ENCODE measurements at places on chromosomes 16 and 17. TPM values are rescaled to one million over a fixed set of nuclear protein-coding genes. Genes with fewer than 3 reads are reported as not detected.

GRCh38 chr17:4453812-4454591 is 20.3 kb downstream of the SPNS3 start:
- DNase-seq: no peak
- H3K27ac ChIP-seq: no peak overlapping the region
- no peaks in the 10 kb centered on the region for H3K4me1 ChIP-seq
- no peaks in the 10 kb centered on the region for H3K27me3 ChIP-seq

GRCh38 chr17:41308251-41308917 is 725 bp downstream of the KRTAP16-1 start:
- H3K4me3 ChIP-seq: peak overlapping the region; percentile 49
- H3K4me1 ChIP-seq: peaks cover 40% of the 10 kb centered on the region
- DNase-seq: peak; percentile 34
- no peaks in the 10 kb centered on the region for H3K27me3 ChIP-seq

DNA sequence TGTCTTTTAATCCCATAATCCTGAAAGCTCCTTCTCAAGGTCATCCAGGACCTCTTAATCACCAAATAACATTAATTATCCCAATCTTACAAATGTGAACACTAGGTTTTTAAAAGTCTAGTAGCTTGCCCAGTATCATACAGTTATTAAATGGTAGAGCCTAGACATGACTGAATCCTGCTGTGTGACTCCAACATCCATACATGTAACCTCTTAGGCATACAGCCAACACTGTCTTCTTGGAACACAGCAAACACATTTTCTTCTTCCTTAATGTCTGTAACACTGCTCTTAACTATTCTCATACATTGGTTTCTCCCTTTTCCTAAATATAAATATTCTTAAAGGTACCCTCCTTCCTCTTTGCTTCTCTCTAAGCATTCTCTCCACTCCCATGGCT is 13.7 kb downstream of the BRIP1 start:
- H3K27ac ChIP-seq: no peak overlapping the region
- DNase-seq: no peak
- no peak overlapping the region for H3K4me3 ChIP-seq
- H3K4me1 ChIP-seq: peaks cover 1% of the 10 kb centered on the region
- no peaks in the 10 kb centered on the region for H3K27me3 ChIP-seq

DNA sequence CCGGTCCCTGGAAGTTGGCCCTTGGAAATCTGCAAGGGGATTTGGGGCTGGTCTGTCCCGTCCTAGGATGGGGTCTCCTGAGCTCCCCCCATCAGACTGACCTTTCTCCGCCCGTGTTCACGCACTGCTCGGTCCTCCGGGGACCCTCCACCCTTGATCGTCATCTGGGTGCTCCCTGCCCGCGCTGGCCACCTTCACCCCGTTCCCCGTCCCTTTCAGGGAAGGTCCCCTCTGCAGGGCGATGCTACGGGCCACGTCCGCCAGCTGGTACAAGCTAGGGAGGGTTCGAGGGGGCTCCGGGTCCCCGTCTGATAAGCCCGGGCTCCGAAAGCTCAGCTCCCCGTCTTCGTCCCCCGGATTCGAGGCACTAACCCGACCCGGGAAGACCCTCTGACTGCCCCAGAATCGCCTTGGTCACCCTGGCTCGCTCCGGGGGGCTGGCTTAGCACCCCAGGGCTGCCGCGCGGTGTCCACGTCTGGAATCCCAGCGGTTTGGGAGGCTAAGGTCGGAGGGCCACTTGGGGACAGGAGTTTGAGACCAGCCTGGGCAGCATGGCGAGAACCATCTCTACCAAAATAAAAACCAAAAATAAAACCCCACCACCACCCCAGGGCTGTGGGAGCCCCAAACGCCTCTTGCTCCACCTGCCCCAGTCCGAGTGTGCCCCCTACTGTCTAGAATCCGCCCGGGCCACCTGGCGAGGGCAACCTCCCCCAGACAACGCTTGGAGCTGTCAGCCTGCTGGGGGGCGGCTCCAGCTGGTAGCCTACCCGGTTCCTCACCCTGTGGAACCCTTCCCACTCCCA is 1.1 kb upstream of the SLC43A2 start:
- peak; percentile 85 for DNase-seq
- H3K36me3 ChIP-seq: no peaks in the 10 kb centered on the region
- peak overlapping the region; percentile 80 for H3K4me3 ChIP-seq
- peak overlapping the region; percentile 67 for H3K27ac ChIP-seq

DNA sequence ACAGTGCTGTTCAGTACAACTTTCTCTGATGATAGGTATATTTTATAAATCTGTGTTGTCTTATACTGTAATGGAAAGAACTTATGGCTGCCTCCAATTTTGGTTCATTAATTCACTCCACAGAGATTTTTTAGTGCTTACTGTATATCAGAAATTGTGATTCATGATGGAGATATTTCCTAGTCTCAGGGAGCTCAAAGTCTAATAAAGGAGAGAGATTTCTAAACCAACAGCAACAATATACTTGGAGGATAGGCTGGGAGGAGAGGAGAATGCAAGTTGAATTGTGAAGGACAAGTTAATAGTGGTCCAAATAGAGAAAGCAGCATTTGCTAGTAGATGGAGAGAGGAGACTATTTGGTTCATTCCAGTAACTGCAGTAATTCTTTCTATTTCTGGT is 63.5 kb downstream of the TANC2 start:
- peaks cover 7% of the 10 kb centered on the region for H3K36me3 ChIP-seq
- H3K27ac ChIP-seq: no peak overlapping the region
- H3K4me1 ChIP-seq: peaks cover 7% of the 10 kb centered on the region
- H3K27me3 ChIP-seq: no peaks in the 10 kb centered on the region
- DNase-seq: no peak
- H3K4me3 ChIP-seq: no peak overlapping the region

DNA sequence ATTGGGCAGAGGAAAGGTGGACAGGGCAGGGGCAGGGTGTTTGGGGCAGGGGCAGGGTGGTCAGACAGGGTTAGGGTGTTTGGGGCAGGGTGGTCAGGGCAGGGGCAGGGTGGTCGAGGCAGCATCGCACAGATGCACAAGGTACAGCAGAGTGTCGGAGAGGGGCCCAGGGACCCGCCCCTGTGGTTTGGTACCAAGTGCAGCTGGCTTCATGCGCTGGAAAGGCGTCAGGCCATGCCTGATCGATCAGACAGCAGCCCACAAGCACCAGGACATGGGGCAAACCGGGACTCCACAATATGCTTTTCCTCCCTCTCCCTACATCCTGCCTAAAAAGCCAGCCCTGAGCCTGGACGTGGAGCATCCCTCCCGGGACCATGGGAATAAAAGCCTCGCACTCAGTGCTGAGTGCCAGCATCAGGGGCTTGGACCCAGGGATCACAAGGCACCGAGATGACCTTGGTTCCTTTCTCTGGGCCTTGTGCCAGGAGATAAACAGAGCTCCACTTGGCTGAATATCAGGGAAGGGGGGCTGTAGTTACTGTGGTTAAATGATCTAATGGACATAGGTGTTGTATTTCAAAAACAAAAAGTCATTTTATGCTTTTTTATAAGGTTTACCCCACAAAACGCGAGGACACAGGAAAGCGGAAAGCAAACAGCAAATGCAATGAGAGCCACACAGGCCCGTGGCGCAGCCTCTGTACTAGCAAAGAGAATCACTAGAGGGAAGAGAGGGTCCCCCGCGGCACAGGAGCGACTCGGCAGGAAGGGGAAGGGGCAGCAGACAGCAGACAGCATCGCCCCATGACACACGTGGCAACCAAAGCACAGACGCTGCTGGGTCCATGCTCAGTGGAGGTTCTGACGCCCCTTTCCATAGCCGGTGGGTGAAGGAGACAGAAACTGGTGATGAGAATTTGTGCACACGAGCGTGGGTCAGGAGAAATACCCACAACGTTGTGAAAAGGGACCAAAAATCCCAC is 5.3 kb upstream of the HEXD start:
- no peak overlapping the region for H3K27ac ChIP-seq
- H3K27me3 ChIP-seq: no peaks in the 10 kb centered on the region
- no peak for DNase-seq

DNA sequence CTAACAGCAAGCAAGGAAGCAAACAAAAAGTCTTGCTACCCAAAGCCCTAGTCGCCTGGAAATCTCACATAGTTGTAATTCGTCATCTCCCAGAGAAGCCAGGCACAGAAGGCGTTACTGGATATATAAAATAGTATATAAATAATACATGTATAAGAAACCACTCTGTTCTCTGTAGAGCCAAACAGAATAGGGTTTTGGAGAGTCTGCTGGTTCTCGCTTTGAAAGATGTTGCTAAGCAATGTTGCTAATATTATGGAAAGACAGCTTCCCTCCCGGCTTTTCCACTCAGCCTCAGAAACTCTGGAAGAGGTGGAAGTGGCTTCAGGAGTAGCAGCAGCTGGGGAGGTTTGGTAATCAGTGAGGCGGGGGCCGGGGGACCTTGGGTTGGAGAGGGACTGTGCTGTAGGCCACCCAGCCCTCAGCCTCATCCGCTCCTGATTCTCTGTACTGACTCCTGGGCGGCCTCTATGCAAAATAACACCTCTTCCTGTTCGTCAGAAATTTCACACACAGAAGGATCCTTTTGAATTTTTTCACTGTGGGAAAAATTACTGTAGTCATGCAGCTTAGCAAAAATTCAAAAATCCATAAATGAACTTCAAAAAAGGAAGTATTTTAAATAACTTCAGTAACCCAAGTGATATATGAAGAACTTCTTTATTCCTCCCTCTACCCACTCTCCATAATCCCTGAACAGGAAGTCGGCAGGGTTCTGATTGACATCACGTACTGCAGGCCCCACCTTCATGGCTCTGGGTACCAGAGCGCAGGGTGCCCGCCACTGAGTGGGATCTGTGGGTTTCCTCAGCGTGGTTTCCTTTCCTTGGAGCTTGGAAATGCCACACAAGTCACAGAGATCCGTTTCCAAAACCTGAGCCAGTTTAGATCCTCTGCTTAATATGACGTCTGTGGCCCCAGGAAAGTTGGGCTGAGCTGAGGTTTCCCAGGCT is 51.4 kb downstream of the RAP1GAP2 start:
- no peak overlapping the region for H3K4me3 ChIP-seq
- peaks cover 14% of the 10 kb centered on the region for H3K4me1 ChIP-seq
- H3K27me3 ChIP-seq: peaks cover 34% of the 10 kb centered on the region

- no peak overlapping the region for H3K27ac ChIP-seq
- no peak overlapping the region for H3K4me3 ChIP-seq
- H3K27me3 ChIP-seq: peaks cover 46% of the 10 kb centered on the region
Observed at GRCh38 chr16:87017371-87018012, 299.7 kb downstream of the C16orf95 start.

GRCh38 chr16:2386990-2387389 is 42.3 kb upstream of the CCNF start:
- DNase-seq: no peak
- no peaks in the 10 kb centered on the region for H3K27me3 ChIP-seq
- no peaks in the 10 kb centered on the region for H3K4me1 ChIP-seq

- H3K4me1 ChIP-seq: peaks cover 33% of the 10 kb centered on the region
- peaks cover 34% of the 10 kb centered on the region for H3K36me3 ChIP-seq
- DNase-seq: no peak
Observed at GRCh38 chr17:38800237-38800760, 943 bp upstream of the PIP4K2B start.

DNA sequence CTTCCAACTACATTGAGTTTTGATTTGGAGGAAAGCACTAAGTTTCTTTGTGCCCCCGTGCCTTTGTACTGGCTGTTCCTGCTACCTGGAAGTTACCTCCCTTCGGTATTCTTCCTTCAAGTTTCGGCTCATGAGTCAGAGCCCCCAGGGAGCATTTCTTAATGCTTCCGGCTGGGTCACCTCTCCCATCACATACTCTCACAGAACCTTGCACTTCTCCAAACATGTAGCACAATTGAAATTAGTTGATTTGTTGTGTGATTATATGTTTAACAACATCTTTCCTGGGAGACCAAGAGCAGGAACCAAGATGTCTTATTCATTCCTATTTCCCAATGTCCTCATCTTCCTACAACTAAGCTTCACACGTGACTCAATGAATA is 158.6 kb upstream of the CDH5 start:
- DNase-seq: no peak
- no peaks in the 10 kb centered on the region for H3K4me1 ChIP-seq
- no peak overlapping the region for H3K27ac ChIP-seq
- no peak overlapping the region for H3K4me3 ChIP-seq

- no peaks in the 10 kb centered on the region for H3K36me3 ChIP-seq
- H3K4me1 ChIP-seq: no peaks in the 10 kb centered on the region
- H3K27ac ChIP-seq: no peak overlapping the region
- H3K27me3 ChIP-seq: peaks cover 7% of the 10 kb centered on the region
Observed at GRCh38 chr16:58031016-58031800, 5.7 kb downstream of the MMP15 start.

DNA sequence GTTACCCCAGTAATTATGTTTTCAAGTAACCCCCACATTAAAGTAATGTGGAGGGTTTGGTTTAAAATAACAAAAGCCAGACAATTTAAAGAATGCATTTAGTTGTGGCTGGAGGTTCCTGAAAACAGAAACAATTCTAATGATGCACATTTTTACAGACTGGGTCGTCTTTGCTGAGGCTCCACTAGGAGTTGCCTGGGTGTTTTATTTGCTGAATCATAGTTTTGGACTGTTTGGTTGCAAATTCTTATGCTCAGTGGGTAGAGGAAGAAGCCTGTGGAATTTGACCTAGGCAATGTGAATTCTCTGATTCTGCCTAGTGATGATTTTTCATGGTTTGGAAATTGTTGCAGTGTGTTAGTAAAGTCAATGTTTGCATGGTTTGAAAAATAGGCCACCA is 16.3 kb downstream of the SHISA9 start:
- no peaks in the 10 kb centered on the region for H3K36me3 ChIP-seq
- no peak overlapping the region for H3K27ac ChIP-seq
- no peak overlapping the region for H3K4me3 ChIP-seq
- no peak for DNase-seq
- H3K4me1 ChIP-seq: no peaks in the 10 kb centered on the region
- peaks cover 12% of the 10 kb centered on the region for H3K27me3 ChIP-seq

GRCh38 chr16:75640598-75640997 is 6.9 kb downstream of the KARS1 start:
- no peaks in the 10 kb centered on the region for H3K27me3 ChIP-seq
- H3K4me1 ChIP-seq: peaks cover 22% of the 10 kb centered on the region
- no peak for DNase-seq
- H3K36me3 ChIP-seq: peaks cover 42% of the 10 kb centered on the region
- H3K4me3 ChIP-seq: no peak overlapping the region
- H3K27ac ChIP-seq: no peak overlapping the region

- H3K4me3 ChIP-seq: no peak overlapping the region
- no peak overlapping the region for H3K27ac ChIP-seq
- H3K27me3 ChIP-seq: no peaks in the 10 kb centered on the region
- H3K4me1 ChIP-seq: no peaks in the 10 kb centered on the region
- no peaks in the 10 kb centered on the region for H3K36me3 ChIP-seq
- no peak for DNase-seq
Observed at GRCh38 chr17:55785181-55785580, 34.3 kb downstream of the PCTP start.

- H3K27me3 ChIP-seq: no peaks in the 10 kb centered on the region
- DNase-seq: no peak
- peaks cover 45% of the 10 kb centered on the region for H3K4me1 ChIP-seq
- H3K36me3 ChIP-seq: peaks cover 21% of the 10 kb centered on the region
Observed at GRCh38 chr17:42607769-42608168, 1.4 kb downstream of the RETREG3 start.

Gene FA2H
- not detected for total RNA-seq

Gene RHBDL1
- 0.49 TPM for total RNA-seq

Gene TBC1D3C
- 0.91 TPM for total RNA-seq

Gene KRT31
- total RNA-seq: not detected

Gene TP53TG3C
- total RNA-seq: not detected

Gene GAS7
- total RNA-seq: 0.76 TPM

Gene AXIN2
- 1.5 TPM for total RNA-seq

Gene GRAPL
- 3.1 TPM for total RNA-seq

Gene SLFN13
- total RNA-seq: 22.0 TPM

Gene HIC1
- total RNA-seq: 36.7 TPM

Gene SYNGR3
- total RNA-seq: 2.0 TPM

All from activated naive CD8-positive, alpha-beta T cell treated with anti-CD3 and anti-CD28 coated beads for 36 hours (primary cell).